Astrocyte (in vitro differentiated cells and primary cell): ENCODE measurements at places on chromosomes 1 and 21. TPM values are rescaled to one million over a fixed set of nuclear protein-coding genes. Genes with fewer than 3 reads are reported as not detected.
A peak's percentile ranks its signal among the peaks of the same experiment; 100 is the strongest.

DNA sequence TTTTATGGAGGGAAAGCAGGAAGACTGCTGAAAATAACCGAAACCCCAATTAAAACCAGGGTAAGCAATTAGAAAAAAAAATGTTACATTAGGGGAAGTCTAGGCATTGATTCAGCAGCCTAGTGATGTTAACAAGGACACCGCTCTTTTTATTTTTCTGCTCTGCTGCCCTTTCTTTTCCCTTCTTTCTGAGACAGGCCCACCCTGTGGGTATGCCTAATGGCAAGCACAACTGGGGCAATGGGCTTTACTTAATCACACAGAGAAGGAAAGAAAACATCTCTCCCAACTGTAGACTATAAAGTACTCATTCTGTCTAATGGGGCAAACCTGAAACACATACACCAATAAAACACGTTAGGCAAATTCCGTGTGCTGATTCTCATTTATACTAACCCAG lies 69.6 kb downstream of the GBP6 start:
- DNase-seq = no peak

GRCh38 chr21:31952828-31953227 lies 80.0 kb downstream of the HUNK start:
- no peak for DNase-seq

- no peak for DNase-seq
These were observed 36.9 kb upstream of the AJAP1 start for GRCh38 chr1:4617506-4617905.

DNA sequence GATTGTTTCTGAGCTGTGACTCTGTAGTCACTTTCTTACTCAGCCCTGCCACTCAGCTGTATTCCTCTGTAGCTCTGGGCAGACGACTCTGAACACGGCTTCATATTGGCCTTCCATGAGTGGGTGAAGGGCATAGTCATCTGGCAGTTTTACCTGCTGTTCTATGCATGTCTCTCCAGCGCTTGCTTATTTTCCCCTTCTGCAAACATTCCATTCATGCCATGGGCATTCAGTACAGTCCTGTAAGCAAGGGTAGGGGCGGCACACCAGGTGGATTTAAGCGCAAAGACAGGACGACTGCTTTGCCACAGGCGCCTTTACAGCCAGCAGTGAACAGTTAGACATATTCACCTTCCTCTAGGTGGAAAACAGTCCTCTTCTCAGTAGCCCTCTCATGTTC lies 4.4 kb upstream of the WDR26 start:
- DNase-seq = no peak

- no peak for DNase-seq
These were observed 1.6 kb upstream of the OR2M5 start for GRCh38 chr1:248143311-248143710.

DNA sequence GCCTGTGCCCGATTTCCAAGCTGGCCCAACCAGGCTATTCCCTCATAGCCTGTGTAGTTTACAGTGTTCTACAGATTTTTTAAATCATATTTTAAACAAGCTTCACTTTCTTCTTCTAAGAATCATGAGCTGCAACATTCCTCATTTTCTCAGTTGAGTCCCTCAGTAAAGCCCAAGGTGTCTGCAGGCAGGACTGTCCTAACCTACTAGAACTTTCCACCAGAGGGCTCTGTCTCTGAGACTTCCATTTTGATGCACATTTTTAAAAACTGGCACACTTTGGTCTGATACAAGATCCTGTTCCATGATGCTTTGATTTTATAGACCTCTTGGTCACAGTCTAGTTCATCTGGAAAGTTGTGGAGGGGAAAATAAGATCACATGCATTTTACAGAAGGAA lies 21.6 kb upstream of the SLAMF6 start:
- DNase-seq = no peak

DNA sequence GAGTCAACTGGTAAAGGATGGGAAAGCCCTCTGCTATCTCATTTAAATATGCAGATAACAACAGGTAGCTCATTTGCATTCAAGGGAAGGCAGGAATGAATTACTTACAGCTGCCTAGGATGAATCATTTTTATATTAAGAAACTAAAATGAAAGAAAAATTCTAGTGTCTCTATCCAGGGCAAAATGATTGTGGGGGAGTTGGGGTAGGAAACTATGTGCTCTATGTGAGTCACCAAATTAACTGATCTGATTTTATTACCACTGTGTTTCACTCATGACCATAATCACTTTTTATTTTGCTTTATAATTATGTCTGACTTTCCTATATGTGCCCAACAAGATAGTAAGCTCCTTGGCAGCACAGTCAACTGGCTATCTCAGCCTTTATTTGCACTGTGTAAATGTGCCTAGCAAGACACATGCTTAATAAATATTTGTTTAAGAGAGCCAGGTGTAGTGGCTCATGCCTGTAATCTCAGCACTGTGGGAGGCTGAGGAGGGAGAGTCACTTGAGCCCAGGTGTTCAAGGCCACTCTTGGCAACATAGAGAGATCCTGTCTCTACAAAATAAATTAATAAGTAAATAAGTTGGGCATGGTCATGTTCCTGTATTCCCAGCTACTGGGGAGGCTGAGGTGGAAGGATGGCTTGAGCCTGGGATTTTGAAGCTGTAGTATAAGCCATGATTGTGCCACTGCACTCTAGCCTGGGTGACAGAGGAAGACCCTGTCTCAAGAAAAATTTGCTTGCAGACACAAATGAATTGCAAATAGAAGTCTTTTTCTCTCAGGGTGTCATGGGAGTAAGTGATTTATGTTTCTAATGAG lies 84.1 kb downstream of the SPAG17 start:
- peak; percentile 37 for DNase-seq

GRCh38 chr21:45087022-45087823 lies 12.8 kb downstream of the ADARB1 start:
- no peak for DNase-seq

DNA sequence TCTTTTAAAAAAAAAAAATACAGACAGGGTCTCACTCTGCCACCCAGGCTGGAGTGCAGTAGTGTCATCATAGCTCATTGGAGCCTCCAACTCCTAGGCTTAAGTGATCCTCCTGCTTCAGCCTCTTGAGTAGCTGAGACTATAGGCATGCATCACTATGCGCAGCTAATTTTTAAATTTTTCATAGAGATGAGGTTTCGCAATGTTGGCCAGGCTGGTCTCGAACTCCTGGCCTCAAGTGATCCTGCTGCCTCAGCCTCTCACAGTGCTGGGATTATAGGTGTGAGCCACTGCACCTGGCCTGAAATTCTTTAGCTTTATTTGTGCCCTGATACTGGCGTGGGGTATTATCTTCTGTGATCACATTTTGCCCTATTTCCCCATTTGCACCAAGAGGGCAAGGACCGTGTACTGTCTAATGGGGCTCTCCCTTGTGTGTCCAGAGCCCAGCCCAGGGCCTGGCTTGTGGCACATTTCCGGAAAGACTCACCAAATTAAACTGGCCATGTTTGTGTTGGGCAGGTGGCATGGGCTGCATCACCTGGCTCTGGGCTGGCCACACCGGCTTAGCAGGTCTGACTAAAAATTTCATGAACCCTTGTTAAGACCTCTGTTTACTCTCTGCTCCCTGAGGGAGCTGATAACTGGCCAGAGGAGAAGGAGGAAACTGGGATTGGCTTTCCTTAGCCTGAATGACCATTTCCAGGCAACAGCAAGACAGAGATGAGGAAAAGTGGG lies 32.2 kb downstream of the TRIM62 start:
- DNase-seq = no peak

DNA sequence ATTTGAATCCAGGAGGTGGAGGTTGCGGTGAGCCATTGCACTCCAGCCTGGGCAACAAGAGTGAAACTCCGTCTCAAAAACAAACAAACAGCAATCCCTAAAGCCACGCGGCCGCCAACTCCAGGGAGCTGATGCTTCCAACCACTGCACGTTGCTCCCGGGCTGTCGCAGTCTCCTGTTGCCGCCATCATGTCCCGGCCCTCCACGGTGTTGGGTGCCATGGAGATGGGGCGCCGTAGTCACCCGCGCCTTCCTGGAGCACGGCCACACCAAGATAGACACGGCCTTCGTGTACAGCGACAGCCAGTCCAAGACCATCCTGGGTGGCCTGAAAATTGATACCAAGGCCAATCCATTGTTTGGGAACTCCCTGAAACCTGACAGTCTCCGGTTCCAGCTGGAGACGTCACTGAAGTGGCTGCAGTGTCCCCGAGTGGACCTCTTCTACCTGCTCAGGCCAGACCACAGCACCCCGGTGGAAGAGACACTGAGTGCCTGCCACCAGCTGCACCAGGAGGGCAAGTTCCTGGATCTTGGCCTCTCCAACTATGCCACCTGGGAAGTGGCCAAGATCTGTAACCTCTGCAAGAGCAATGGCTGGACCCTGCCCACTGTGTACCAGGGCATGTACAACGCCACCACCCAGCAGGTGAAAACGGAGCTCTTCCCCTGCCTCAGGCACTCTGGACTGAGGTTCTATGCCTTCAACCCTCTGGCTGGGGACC lies 32.6 kb downstream of the SLC16A1 start:
- DNase-seq = no peak

- DNase-seq = no peak
These were observed 211.6 kb downstream of the DSCAM start for GRCh38 chr21:40635391-40635790.

- no peak for DNase-seq
These were observed 12.0 kb upstream of the KCNE2 start for GRCh38 chr21:34351786-34352241.

GRCh38 chr1:198671136-198671535 lies 32.3 kb downstream of the PTPRC start:
- no peak for DNase-seq

DNA sequence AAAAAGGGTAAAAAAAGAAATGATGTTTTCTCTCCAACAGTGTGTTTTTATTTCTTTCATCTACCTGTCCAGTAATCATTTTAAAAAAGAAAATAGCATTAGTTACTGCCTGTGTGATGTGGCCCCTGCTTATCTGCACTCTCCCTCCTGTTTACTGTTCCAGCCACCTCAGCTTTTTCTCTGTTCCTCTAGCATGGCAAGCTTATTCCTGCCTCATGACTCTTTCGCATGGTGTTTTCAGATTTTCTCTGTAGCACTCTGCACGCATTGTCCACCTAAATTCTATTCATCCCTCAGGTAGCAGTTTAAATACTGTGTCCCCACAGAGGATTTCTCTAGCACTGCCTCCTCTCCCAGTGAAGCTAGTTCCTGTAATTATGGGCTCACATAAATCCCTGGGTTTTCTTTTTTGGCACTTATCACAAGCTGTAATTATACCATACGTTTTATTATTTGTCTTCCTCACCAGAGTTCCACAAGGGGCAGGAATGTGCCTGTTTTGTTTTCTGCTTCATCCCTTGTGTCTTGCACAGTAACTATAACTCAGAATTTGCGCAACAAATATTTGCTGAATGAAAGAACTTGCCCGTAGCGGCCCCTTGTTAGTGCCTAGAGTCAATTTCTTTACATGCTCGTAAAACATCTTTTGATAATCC lies 51.4 kb upstream of the LRIG2 start:
- DNase-seq = no peak

DNA sequence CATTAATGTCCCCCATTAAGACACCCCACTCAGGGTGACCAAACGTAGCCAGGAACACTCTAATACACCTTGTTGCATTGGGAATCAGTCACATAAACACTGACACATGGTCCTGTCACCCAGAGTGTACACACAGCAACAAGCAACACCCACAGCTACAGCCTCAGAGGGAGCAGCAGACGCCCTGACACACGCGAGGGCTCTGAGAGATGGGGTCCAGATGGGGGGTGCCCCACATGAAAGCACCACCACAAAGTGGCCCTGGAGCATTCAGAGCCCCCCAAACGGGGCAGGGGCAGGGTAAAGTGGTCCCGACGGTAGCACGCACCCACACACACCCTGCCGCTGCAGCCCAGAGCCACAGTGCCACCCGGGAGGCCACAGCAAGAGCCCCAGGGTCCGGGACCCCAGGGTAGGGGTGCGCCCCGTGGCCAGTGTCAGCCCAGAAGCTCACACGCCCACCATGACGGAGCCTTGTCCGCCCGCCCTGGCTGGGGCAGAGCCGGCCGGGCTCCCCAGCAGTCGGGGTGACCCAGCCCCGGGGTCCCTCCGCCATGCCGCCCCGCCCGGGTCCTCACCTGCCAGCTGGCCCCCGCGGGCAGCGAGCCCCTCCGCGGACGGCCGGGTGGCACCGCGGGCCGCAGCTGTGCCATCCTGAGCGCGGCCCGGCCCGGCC lies 47.3 kb downstream of the RAP1GAP start:
- no peak for DNase-seq

GRCh38 chr1:169529068-169529642 lies 43.4 kb upstream of the SLC19A2 start:
- DNase-seq = peak; percentile 41

- no peak for DNase-seq
These were observed 134.3 kb downstream of the PIK3R3 start for GRCh38 chr1:45998020-45998617.

GRCh38 chr1:210025870-210026269 lies 87.9 kb downstream of the SYT14 start:
- DNase-seq = no peak

DNA sequence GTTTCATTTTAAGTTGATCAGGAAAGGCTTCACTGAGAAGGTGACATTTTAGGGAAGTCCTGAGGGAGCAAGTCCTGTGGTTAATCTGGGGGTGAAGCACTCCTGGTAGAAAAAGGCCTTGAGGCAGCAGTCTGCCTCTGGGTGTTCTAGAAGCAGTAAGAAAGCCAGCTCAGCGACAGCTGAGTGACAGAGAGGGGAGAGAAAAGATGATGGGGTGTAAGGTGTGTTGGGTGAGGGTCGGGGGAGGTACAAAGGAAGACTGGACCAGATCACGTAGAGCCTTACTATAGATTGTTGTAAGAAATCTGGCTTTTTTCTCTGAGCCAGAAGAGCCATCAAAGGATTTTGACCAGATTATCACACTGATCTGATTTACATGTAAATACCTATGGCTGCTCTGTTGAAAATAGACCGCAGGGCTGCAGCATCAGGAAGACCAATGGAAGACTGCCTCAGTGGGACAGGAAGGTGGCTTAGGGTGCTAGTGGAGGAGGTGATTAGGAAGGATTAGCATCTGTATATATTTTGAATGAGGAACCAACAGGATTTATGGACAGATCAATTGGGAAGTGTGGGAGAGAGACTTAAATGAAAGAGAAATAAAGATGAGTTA lies 131.2 kb downstream of the CDC7 start:
- no peak for DNase-seq

GRCh38 chr1:5507340-5507739 lies 484.9 kb downstream of the NPHP4 start:
- DNase-seq = no peak

DNA sequence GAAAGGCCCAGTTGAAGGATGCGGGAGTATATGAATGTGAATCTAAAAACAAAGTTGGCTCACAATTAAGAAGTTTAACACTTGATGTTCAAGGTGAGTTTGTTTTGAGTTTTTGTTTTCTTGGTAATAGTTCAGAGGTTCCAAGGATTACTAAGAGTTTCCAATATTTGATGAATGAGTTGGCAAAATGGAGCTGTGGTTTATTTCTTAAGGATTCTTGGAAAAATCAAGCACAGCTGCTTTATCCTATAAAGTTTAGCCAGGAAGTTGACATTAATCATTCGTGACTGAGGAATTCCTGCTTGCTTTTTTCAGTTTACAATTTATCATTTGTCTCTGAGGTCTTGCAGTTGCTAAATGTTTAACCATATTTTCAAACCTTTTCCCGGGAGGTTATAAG lies 15.1 kb downstream of the VCAM1 start:
- peak; percentile 97 for DNase-seq

The GBP6 gene
- 0.07 TPM in 1 of 2 replicates, not detected in the other for total RNA-seq

The ANGPTL7 gene
- total RNA-seq = 0.70 and 0.86 TPM in 2 replicates

The DCST1 gene
- total RNA-seq = not detected in 2 replicates

The ADAMTSL4 gene
- total RNA-seq = 5.3 and 6.7 TPM in 2 replicates

The UBR4 gene
- total RNA-seq = 133 and 153 TPM in 2 replicates

The FCRL2 gene
- total RNA-seq = not detected in 2 replicates

The S100A2 gene
- 3.0 and 3.8 TPM in 2 replicates for total RNA-seq

The PRPF38A gene
- 28.4 and 31.8 TPM in 2 replicates for total RNA-seq

The DEPDC1 gene
- total RNA-seq = 2.0 and 2.6 TPM in 2 replicates

The FAM110D gene
- total RNA-seq = 0.70 and 0.77 TPM in 2 replicates

The PLCH2 gene
- total RNA-seq = 2.0 and 2.2 TPM in 2 replicates

The MRPL24 gene
- total RNA-seq = 37.4 and 46.5 TPM in 2 replicates

The MR1 gene
- total RNA-seq = 1.2 and 1.6 TPM in 2 replicates
